ENCODE measurements at places on chromosomes 4 and X. TPM values are rescaled to one million over a fixed set of nuclear protein-coding genes. Genes with fewer than 3 reads are reported as not detected.

- no peak for DNase-seq
Observed at GRCh38 chr4:81130569-81130968, 84.5 kb downstream of the PRKG2 start.

DNA sequence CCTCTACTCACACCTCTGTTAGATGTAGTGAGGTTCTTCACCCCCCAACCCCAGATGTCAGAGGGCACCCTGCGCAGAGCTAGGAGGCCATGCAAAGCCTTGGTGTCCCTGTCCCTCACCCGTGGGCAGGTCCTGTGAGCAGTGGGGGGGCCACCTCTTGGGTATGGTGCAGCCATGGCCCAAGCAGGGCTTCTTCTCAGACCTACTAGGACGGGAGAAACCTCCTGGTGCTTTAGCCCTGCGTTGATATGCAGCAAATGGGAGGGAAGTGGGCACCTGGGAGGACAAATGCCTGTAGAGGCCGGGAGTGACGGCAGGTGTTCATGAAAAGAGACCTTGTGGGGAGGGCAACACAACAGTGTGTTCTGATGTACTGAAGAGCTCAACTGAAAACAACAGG is 38.5 kb upstream of the MSANTD1 start:
- DNase-seq = no peak

The HTR2C gene
- total RNA-seq = not detected

DNA sequence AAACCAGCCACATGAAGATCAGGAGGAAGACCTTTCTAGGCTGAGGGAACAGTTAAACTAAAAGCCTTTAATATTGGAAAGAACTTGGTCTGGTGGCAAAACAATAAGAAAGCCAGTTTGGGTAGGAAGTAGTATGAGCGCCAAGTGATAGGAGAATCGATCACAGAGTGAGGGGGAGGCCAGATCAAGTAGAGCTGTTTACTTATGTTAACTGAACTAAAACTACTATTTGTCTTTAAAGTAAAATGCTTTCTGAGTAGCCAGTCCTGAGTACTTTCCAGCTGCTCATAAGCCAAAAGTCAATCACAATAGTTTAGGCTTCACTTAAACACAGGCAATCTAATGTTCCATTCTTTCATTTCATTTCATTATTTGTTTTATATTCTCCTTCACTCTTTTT is 62.8 kb upstream of the RPA4 start:
- peak; percentile 21 for DNase-seq

DNA sequence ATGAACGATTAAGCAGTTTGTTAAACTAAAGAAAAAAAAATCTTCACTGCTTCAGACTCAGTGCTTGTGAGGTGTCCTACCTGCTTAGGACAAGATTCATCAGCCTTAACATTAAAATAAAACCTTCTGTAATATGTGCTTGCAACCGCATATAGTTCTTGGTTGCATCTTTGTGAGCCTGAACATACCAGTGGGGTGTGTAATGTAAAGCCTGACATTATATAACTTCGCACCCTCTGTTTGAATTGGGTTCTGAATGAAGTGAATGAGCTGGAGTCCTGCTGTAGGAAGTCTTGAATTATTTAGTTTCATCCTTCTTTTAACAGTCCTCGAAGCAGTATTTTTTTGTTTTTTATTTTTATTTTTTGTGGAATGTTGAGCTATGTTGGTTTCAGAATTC is 3.1 kb downstream of the KDM6A start:
- DNase-seq = no peak

The TMSB15C gene
- total RNA-seq = 2.4 TPM

GRCh38 chr4:53608649-53609048 is 17.4 kb upstream of the LNX1 start:
- no peak for DNase-seq
